ENCODE measurements at places on chromosomes 13 and 19. TPM values are rescaled to one million over a fixed set of nuclear protein-coding genes. Genes with fewer than 3 reads are reported as not detected.

- no peak for DNase-seq
Measured at GRCh38 chr19:50492303-50493052, 15.8 kb upstream of the GARIN5A start.

DNA sequence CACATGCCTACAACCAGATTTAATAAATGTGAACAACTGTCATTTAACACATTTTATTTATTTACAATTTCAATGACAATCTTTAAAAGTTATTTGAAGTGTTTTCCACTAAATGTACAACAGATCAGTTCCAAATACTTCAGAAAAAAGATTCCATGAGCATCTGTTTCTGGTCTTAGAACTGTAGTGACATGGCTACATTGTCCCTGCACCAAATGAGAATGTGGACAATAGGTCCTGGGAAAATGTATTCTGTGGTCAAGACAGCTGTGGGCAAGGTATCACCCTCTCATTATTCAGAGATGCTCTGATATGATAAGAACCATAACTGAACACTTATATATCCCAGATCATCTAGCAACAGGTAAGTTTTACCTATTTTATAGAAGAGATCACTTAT is 43.7 kb downstream of the ELF1 start:
- DNase-seq, result no peak

DNA sequence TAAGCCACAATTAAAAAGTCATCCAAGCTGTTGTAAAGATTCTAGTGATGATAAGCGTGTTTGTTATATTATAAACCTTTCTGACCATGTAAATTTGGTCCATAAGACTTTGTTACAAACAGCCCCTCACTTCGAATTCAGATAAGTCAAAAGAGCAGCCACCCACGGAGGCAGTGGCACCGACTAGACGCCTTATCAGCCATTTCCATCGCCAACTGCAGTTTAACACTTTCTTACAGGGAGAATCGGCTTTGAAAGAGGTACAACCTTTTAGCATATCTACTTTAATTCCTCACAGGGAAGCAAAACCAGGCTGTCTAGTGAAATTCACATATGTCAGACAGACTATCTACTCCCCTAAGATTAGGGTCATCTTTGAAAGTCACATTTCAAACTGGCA is 47.5 kb downstream of the SOX21 start:
- DNase-seq, result no peak

DNA sequence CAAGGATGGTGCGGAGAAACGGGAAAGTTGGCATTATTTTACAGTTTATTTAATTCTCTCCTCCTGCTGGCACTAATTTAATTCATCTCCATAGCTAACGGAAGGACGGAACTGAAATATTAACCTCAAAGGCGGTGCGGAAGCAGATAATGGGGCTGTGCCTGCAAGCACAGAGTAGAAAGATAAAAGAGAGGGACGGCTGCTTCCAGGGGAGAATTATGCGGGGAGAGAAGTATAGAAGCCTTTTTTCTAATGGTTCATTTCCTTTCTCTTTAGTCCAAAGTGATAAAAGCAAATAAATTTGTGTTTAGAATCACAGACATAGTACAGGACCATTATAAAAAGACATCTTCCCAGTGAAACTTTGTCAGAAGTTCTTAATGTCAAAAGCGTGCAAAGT is 34.5 kb upstream of the UQCRFS1 start:
- DNase-seq, result no peak

GRCh38 chr19:17726964-17727773 is 7.9 kb downstream of the MAP1S start:
- no peak for DNase-seq

DNA sequence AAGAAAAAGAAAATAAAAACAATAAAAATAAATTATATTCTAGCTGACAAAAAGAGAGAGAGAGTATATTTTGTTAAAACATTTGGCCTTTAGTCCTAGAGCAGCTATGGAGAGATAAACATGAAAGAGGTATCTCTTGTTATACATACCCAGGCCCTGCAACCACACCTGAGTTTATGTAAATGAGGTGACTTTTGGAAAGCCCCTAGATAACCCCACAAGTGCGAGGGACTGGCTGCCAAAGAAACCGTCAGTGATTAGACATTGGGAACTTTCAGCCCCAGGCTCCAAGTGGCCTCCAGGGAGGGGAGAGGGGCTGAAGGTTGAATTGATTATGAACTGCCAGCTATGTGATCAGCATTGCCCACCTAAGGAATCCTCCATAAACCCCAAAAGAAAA is 2.1 kb upstream of the NLRP7 start:
- no peak for DNase-seq

- DNase-seq, result no peak
Measured at GRCh38 chr19:2076526-2076944, 19.6 kb downstream of the MOB3A start.

DNA sequence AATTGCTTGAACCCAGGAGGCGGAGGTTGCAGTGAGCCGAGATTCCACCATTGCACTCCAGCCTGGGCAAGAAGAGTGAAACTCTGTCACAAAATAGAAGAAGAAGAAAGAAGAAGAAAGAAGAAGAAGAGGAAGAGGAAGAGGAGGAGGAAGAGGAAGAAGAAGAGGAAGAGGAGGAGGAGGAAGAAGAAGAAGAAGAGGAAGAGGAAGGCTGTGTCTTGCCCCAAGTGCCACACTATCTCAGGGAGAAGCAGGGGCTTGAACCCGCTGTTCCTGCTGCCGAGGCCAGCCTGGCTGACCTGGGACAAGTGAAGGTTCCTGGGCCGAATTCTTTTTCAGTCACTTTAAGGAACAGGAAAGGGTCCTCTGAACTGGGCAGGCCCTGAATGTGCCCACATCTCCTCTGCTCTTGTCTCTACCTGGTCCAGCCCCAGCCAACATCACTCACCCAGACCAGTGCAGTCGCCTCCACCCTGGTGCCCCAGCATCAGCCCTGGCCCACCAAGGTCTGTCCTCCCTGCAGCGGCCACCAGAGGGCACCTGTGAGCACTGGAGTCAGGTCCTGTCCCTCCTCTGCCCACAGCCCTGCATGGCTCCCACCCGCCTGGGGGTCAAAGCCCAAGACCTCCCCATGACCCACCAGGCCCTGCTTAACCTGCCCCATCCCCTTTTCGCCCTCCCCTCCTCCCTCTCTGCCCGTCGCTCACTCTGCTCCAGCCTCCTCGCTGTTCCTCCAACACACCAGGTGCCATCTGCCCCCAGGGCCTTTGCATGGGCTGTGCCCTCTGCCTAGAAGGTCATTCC is 20.0 kb downstream of the TICAM1 start:
- DNase-seq, result no peak

DNA sequence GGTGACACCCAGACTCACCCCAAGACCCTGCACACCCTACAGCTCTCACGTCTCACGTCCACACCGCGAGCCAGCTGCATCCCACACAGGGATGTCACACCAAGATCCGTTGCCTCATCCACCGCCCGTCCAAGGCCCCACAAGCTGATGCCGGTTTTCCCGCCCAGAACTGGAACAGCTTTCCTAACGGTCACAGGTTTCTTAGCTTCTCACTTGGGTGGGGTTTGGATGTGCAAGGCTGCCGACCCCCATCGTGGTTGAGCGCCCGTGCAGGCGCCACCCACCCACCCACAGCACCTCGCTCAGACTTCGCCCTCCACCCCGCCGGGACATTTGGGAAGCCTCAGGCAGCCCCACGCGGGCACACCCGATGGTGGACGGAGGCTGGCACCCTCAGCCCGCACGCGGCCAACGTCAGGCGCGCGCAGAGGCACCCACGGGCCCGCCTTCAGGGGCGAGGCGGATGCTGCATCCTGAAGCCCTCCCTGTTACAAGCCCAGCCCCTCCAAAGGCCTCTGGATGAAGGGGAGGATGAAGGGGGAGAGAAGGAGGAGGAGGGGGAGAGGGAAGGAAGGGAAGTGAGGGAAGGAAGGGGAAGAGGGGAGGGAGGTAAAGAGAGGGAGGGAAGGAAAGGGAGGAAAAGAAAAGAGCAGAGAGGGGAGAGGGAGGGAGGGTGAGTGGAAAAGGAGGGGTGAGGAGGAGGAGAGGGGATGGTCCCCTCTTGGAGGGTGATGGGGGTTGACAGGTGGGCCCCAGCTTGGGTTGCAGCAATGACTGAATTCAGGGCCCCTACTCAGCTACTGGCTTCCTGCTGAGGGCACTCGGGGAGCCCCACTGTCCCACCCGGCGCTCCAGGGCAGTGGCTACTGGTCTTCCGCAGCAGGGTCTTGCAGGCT is 12.8 kb downstream of the ONECUT3 start:
- no peak for DNase-seq

- DNase-seq, result peak; percentile 63
Measured at GRCh38 chr13:44649104-44649428, 72.9 kb upstream of the TSC22D1 start.

DNA sequence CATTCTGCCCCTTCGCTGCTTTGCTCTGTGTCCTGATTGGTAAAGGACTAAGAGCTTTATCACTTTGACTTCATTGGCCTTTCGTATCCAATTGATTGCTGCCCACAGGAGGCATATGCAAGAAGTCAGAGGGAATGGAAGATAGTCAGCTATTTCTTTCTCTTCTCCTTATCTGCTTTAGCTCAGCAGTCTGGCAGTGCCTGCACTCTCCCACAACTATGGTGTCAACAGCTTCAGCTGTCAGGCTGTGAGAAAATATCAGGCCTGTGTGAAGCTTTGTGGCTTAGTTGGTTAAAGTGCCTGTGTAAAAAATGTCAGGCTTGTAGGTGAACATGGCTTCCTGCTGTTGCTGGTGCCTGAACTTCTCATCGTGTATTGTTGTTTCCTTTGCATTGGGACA is 243.0 kb downstream of the PCDH17 start:
- no peak for DNase-seq

- DNase-seq, result no peak
Measured at GRCh38 chr13:98950705-98951104, 27.2 kb downstream of the DOCK9 start.

- DNase-seq, result no peak
Measured at GRCh38 chr19:51469162-51469561, 9.2 kb upstream of the CEACAM18 start.

DNA sequence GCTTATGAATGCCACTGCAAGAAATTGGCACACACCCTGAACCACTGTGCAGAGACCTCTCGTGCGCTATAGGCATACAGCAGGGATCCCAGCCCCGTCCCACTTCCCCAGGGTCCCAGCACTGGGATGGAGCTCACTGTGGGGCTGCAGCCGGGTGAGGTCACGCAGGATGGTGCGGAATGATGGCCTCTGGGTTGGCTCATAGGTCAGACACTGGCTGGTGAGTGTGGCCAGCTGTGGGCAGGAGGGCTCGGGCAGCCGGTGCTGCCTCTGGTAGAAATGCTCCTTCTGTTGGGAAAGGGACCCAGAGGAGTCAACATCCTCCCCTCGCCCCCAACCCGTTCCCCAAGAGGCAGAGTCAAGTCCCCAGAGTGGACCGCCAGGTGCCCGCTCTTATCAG is 17.0 kb upstream of the ICAM3 start:
- no peak for DNase-seq

- DNase-seq, result no peak
Measured at GRCh38 chr13:27523346-27524073, 73.1 kb upstream of the MTIF3 start.

DNA sequence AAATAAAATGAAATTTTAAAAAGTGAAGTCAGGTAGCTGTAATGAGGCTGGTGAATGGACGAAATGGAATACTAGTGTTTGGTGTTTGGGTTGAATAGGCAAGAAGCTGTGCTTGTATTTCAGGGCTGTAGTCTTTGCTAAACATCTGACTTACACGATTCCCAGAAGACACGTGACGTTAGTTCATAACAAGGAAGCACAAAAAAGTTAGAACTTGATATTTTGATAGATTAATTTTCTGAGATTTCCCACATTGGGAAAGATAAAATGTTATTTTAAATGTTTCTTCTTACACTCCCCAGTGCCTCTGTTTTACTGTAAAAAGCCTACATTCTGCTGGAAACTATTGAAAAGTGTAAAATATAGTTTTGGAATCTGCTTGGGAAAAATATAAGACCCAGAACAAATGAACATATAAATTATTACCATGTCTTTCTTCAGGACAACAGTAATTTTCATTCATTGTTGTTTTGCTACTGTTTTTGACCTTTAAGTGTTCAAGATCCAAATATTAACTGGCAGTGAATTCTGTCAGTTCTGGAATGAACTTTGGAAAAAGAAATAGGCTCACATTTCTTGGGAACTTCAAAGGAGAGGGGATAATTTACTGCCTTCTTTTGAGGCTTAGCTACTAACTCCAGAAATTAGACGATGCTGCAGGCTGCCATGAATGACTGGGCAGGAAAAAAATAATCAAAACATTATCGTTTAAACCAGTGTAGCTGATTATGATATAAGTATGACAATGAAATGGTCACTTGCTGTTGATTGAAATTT is 241.3 kb downstream of the SLITRK6 start:
- peak; percentile 24 for DNase-seq

DNA sequence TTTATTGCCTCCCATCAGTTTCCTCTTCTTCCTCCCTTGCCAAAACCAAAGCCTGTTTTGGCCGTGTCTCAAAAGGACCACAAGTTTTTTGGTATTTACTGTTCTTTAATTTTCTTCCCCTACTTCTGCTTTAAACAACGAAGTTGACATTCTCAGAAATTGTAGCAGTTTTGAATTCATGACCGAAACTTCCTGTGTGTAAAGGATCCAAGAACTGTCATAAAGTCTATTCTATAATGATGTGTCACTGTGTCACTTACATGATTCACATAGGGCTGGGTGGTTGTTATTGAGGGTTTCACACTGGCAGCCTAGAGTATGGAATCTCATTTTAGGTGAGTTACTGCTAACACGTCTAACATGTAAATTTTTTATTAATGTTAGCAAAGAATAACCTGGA is 741.0 kb upstream of the KLHL1 start:
- DNase-seq, result no peak

DNA sequence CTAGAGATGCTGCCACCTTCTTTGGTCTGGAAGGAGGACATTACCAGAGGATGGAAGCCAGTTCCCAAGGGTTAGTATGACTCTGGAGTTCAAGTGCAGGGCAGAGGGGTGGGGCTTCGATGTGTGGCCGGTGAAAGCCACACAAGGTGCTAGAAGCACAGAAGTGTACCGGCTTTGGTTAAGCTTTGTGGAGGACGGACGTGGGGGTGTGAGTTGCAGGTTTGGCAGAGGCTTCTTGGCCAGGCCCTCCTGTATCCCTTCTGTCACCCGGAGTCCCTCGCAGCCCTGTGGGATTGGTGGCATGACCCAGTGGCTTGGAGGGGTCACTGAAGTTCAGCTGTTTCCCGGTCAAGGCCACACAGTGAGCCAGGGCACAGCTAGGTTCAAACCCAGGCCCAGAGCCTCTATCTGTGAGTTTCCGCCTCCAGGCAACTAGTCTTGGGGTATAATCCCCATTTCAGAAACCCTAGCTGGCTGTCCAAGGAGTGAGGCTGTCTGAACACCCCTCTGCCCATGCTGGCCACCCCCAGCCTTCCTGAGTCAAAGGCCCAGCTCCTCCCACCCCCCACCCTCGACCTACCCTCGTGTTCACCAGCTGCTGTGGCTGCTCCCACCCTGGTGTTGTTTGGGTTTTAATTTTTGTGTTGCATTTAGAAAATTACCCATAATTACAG is 4.6 kb upstream of the SSBP4 start:
- no peak for DNase-seq

Gene OR4F17
- not detected for polyA plus RNA-seq

Gene ZSCAN4
- 0.09 TPM for polyA plus RNA-seq

Gene CASP14
- not detected for polyA plus RNA-seq

Gene ZNF93
- 24.1 TPM for polyA plus RNA-seq

Gene CRX
- polyA plus RNA-seq, result not detected

Gene SULT2B1
- 0.42 TPM for polyA plus RNA-seq

Gene NLRP8
- not detected for polyA plus RNA-seq

Gene KIR3DL2
- not detected for polyA plus RNA-seq

Gene ICAM4
- polyA plus RNA-seq, result 0.46 TPM

Measured in left renal pelvis (tissue), 4 donors.